Psoas muscle (tissue), 8 donors: ENCODE measurements at places on chromosomes 3 and 15. TPM values are rescaled to one million over a fixed set of nuclear protein-coding genes. Genes with fewer than 3 reads are reported as not detected.

INKA1 gene
- 20.1 TPM for total RNA-seq

DNA sequence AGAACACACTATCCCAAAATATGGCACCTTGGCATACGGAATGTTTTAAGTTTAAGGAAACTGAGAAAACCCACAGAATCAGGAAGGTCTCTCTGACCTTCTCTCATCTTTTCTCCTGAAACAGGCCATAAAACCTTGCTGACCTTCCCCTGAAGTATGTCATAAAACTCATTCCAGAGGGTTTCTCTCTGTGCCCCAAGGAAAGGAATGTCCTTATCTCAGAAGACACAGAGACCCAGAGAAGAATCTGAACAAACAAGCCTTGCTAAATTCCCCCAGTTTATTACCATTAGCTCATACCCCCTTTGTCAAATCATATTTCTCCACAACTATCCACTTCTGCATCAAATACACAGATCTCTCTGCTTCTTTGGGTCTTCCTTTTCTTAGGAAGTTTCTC, 603.1 kb downstream of the MCTP2 start:
- no peaks in the 10 kb centered on the region for H3K4me1 ChIP-seq
- H3K27me3 ChIP-seq = no peaks in the 10 kb centered on the region
- no peaks in the 10 kb centered on the region for H3K36me3 ChIP-seq
- no peak for DNase-seq
- H3K4me3 ChIP-seq = no peak overlapping the region

HRG gene
- total RNA-seq = not detected

CACNA2D3 gene
- total RNA-seq = 6.1 TPM

GRCh38 chr3:42678447-42678846, 6.9 kb upstream of the KLHL40 start:
- H3K27me3 ChIP-seq = no peaks in the 10 kb centered on the region
- DNase-seq = no peak
- H3K4me1 ChIP-seq = peaks cover 8% of the 10 kb centered on the region
- H3K27ac ChIP-seq = no peak overlapping the region
- H3K36me3 ChIP-seq = no peaks in the 10 kb centered on the region

DNA sequence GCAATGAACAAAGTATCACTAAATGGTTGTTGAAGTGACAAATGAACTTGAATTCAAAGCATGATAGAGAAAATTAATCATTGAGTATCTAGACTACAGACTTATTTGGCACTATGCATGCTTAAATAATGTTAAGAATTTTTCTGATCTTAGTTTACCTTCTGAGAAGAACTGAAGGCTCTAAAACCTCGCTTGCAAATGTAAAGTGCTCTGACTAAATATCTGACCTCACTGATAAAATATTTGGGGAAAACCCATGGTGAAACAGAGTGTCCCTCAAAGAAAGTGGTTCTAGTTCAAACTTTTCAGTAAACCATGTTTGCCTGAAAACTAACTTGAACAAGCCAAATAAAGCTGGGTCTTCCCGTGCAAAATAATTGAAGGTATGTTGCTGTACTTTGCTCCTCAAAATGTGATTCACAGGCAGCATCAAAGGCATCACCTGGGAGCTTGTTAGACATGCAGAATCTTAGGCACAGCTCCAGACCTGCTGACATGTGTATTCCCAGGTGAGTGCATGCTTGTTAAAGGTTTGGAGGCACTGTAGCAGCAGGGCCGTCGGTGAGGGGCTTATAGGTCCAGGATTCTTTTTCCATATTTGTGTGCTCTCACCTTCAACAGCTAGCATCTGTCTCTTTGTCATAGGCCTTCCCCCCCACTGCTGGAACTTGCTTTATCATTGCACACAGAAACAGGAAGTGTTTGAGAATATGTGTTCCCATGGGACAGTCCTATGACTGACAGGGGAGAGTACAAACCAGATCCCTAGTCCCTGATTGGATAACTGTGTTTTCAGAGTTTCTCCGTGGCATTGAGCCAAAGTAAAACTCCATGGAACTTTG, 524.2 kb upstream of the LMCD1 start:
- H3K4me1 ChIP-seq = no peaks in the 10 kb centered on the region
- no peak overlapping the region for H3K4me3 ChIP-seq
- no peaks in the 10 kb centered on the region for H3K36me3 ChIP-seq
- H3K27ac ChIP-seq = no peak overlapping the region

- H3K27me3 ChIP-seq = no peaks in the 10 kb centered on the region
- H3K4me1 ChIP-seq = peaks cover under 1% of the 10 kb centered on the region
Measured at GRCh38 chr3:53104762-53105161, 25.5 kb downstream of the RFT1 start.

HTR3E gene
- total RNA-seq = not detected

GRCh38 chr15:81008312-81008711, 7.6 kb downstream of the TLNRD1 start:
- H3K4me1 ChIP-seq = peaks cover 3% of the 10 kb centered on the region
- no peak overlapping the region for H3K27ac ChIP-seq
- DNase-seq = no peak
- H3K27me3 ChIP-seq = no peaks in the 10 kb centered on the region
- H3K36me3 ChIP-seq = no peaks in the 10 kb centered on the region
- H3K4me3 ChIP-seq = no peak overlapping the region

ZNF620 gene
- 2.2 TPM for total RNA-seq

ADAMTSL3 gene
- total RNA-seq = 4.2 TPM

DNA sequence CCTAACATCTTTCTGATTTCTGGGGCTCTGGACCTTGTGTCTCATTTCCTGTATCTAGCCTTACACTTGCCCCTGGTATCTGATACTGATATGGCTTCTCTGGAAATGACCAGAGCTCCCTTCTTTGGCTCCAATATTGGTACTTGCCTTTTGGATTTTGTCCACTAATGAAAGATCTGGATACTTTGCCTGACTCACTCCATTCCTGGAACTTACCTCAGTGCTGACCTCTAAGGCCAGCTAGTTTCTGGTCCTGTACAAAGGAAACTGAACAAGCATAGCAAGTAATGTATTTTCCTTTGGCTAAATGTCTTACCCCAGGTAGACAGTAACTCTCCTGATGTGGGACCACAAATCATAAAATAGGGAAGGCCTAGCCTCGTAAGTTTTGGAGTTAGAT, 93.8 kb upstream of the SLC4A7 start:
- H3K27me3 ChIP-seq = no peaks in the 10 kb centered on the region
- no peaks in the 10 kb centered on the region for H3K36me3 ChIP-seq
- no peak overlapping the region for H3K27ac ChIP-seq
- H3K4me3 ChIP-seq = no peak overlapping the region
- no peaks in the 10 kb centered on the region for H3K4me1 ChIP-seq
- DNase-seq = no peak

- no peak overlapping the region for H3K4me3 ChIP-seq
- H3K27ac ChIP-seq = no peak overlapping the region
- H3K36me3 ChIP-seq = no peaks in the 10 kb centered on the region
- DNase-seq = no peak
- H3K27me3 ChIP-seq = no peaks in the 10 kb centered on the region
Measured at GRCh38 chr3:43256714-43257461, 29.5 kb upstream of the SNRK start.
